Right cardiac atrium (tissue), 5 donors: ENCODE measurements at places on chromosomes 1 and 21. TPM values are rescaled to one million over a fixed set of nuclear protein-coding genes. Genes with fewer than 3 reads are reported as not detected.

Gene PSMG1
- 28.9 TPM for polyA plus RNA-seq

Gene CHI3L1
- 4.9 TPM for polyA plus RNA-seq

Gene TSPAN1
- 1.3 TPM for polyA plus RNA-seq

Gene CCDC185
- polyA plus RNA-seq = 0.34 TPM

Gene LCE1E
- polyA plus RNA-seq = not detected

Gene ALPL
- 14.1 TPM for polyA plus RNA-seq

Gene CFAP107
- polyA plus RNA-seq = not detected

Gene GSTM4
- polyA plus RNA-seq = 47.9 TPM

GRCh38 chr1:204513117-204513716 is 3.0 kb upstream of the MDM4 start:
- peak; percentile 56 for DNase-seq

GRCh38 chr1:3359756-3360440 is 94.6 kb upstream of the ARHGEF16 start:
- DNase-seq = no peak

- no peak for DNase-seq
Measured at GRCh38 chr1:22137004-22137720, 5.7 kb downstream of the WNT4 start.

GRCh38 chr1:183058851-183059502 is 35.8 kb downstream of the LAMC1 start:
- DNase-seq = no peak

DNA sequence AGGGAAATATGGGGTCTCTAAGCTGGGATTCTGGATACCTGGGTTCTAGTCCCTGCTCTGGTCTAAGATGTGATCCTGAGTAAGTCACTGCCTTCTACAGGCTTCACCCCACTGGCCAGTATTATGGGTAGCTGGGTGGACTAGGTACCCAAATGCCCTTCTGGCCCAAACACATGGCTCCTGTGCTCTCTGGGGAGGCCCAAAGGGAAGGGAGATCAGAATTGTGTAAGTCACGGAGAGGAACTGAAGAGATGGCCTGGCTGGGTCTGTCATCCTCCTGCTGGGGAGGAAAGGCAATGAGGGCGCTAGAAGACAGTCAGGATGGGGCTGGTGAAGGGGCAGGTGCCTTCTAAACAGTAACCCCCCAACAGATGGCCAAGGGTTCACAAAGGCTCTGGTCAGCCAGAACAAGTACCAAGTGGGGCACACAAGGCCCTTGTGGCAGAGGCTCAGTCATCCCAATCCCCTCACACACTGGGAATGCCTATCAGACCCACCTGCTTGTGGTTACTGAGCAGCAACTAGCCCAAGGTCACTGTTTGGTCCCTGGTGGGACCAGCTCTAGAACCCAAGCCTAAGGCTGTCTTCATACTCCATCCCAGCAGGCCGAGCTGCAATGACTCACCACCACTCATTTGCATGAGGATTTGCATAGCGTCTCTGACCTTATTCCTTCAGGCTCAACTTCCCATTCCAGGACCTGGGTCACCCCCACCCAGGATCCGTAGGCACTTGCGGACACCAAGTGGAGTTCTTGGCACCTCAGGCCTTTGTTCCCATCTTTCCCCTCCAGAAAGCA is 9.2 kb downstream of the MEF2D start:
- peak; percentile 27 for DNase-seq

- DNase-seq = no peak
Measured at GRCh38 chr1:200153277-200154055, 126.0 kb downstream of the NR5A2 start.

GRCh38 chr1:22489823-22490222 is 38.2 kb downstream of the ZBTB40 start:
- no peak for DNase-seq

GRCh38 chr1:42177541-42177981 is 13.0 kb upstream of the GUCA2A start:
- peak; percentile 87 for DNase-seq

- no peak for DNase-seq
Measured at GRCh38 chr21:14876524-14876840, 188.3 kb downstream of the NRIP1 start.

GRCh38 chr1:159705251-159705903 is 9.0 kb downstream of the CRP start:
- DNase-seq = no peak

GRCh38 chr21:35658242-35658641 is 402.1 kb downstream of the SETD4 start:
- DNase-seq = no peak

DNA sequence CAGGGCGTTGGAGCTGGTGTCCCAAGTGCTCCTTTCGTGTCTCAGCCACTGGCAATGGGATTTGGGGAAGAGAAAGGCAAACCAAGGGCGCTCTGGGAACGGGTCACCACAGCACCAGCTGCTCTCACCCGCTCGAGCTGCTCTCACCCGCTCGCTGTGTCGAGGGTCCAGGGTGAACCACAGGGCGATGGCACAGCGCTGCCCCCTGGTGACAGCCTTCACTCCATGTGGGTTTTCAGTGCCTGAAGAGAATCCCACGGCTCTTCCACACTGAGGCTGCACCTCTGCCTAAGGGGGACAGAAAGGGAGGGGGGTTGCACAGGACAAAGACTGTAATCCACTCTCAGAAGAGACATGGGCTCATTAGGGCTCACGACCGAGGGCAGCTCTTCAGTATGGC is 7.1 kb upstream of the CLDN19 start:
- DNase-seq = peak; percentile 81

DNA sequence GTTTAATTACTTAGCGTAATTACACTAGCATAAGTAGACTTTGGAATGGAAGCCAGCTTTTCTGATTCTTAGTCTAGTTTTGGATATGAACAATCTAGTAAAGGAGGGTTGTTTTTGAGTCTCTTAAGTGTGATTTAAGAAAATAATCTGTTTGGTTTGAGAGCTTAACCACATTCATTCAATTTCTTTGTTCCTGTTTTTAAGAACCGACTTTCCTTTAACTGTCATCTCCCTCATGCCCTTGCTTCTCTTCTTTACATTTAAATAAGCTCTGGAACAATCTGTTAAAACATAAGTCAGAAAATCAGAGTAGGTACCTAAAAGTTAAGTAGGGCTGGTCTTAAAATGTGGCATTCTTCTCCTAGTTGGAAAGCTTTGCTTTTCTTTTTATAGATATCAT is 27.7 kb downstream of the CDC42 start:
- DNase-seq = no peak
